ENCODE measurements at places on chromosomes 12 and 14.

- no peak for DNase-seq
Observed at GRCh38 chr12:50926415-50926814, 25.9 kb upstream of the HIGD1C start.

- DNase-seq, result no peak
Observed at GRCh38 chr14:64246688-64247087, 47.5 kb downstream of the ESR2 start.

DNA sequence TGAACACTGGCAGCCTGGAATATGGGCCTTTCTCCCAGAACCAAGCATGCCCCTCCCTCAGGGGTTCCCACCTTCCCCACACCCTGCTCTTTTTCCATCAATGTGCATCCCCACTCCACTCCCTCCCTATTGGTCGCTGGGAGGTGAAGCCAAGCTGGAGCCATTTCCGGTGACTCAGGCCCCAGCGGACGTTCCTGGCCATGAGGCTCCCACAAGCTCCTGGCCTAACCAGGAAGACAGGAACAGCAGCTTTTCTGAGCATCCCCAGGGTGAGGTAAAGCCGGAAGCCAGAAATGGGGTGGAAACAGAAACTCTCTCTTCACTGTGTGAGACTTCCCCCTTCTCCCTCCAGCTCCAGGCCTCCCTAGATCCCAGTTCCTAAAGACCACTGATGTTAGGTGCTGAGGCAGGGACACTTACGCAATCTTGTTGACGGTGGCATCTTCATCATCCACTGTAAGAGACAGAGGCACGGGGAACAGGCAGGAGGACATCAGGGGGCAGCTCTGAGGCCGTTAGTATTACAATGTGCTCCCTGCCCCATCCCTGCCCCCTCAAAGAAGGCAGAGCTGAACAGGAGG is 5.1 kb downstream of the LMBR1L start:
- no peak for DNase-seq

DNA sequence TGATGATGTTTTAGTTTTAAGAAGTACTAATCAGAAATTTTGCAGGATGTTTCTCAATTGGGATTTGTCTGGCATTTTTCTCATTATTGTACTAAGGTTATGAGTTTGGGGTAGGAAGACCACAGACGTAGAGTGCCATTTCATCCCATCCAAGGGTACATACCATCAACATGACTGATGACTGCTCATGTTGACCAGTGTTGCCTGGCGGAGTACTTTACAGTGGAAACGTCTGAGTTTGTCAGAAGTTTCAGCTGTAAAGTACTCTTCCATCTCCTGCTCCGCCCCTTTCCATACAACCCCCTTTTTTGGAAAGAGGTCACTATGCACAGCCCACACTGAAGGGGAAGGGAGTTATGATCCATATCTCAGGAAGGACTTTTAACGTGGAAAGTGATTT is 74.2 kb downstream of the RCOR1 start:
- DNase-seq, result no peak

DNA sequence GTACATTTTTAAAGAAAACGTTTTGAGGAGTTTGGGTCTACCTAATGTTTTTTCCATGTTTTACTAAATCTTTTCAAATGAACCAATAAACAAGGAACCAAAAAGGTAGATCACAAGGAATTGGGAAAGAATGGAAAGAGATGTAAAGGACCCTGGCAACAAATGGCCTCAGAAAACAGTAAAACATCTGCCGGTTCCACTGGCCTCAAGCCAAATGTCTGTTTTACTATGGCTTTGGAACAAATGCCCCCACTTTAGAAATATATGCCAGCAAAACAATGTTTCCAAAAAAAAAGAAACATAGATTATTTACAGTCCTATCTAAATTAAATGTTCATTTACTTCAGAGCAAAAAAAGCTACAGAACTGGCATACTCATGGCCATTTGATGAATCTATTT is 3.0 kb downstream of the TRMT5 start:
- no peak for DNase-seq

- no peak for DNase-seq
Observed at GRCh38 chr14:64707661-64708060, 3.4 kb downstream of the PLEKHG3 start.

- DNase-seq, result no peak
Observed at GRCh38 chr12:92158796-92159439, 13.3 kb upstream of the BTG1 start.

DNA sequence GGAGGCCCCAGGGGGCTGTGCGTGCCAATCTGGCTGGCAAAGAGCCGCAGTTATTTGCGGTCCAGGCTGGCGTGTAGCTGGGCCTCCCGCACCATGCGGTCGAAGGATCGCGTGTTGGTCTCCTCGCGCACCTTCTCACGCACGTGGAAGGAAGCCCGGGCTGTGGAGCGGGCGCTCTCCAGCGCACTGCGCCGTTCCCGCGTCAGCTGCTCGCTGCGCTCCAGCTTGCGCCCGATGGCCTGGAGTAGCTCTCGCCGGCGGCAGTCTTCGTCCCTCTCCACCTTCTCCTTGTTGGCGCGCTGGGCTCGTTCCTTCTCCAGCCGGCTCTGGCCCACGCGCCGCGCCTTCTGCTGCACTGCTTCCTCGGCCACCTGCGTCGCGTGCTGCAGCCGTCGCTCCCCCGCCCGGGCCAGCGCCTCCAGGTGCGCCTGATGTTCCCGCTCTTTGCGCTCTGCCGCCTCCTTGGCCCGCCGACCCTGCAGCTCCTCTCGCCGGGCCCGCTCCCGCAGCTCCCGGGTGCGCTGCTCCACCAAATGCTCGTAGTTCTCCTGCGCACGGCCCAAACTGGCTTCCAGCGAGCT is 3.1 kb downstream of the CCDC177 start:
- no peak for DNase-seq

DNA sequence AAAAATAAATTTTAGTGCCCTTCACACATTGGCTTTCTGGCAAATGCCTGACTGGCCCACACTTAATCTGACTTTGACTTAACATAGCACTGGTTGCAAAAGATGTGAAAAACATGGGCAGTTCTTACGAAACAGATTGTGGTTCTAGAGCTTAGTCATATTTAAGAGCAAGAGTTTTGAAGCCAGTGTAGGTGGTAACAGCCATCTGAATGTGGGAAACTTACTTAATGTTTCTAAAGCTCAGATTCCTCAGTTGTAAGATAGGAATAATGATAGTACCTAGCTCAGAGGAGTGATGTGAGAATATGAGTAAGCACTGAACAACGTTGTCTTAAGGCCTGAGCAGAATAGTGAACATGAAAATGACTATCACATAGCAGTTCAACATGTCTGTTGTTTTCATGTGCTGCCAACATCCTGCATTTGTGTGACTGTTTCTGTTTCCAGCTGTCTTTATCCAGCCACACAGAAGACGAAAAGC is 262.7 kb downstream of the SYT1 start:
- DNase-seq, result no peak

GRCh38 chr14:74611650-74612349 is at the start of gene LTBP2:
TSS of gene LTBP2 (minus strand) at chr14:74612237. CDS start at chr14:74611944, 293 bp downstream.
- no peak for DNase-seq

- no peak for DNase-seq
Observed at GRCh38 chr14:65892315-65892714, 479.8 kb downstream of the FUT8 start.

DNA sequence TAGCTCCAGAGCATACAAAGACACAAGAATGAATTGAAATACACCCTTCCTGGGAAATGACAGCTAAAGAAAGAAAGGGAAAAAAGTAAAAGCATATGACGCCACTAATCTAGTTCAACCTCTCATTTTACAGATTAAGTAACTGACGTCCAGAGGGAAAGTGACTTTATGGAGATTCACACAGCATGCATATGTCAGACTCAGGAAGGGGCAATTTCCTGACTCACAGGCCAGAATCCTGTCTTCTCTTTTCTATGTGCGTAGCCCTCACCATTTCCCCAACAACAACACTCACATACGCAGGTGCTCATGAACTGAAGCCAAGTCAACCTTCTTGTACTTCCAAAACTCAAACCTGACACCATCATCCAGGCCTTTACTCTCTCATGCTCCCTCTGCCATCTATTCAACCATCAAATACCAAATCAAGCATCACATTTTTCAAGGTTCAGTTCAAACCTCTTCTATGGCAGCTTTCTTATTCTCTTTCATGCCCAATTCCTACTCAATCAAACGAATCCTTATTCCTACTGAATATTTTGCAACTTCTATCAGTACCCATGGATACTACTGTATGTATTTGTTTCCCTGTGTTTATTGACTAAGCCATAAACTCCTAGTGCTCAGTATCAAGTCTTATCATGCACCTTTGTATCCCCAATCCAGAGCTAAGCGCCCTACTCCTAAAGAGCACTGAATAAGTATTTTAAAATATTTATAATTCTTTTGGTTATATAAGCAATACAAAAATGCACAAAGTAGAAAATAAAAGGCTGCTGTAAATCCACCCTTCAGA is 52.8 kb downstream of the STXBP6 start:
- DNase-seq, result no peak

- no peak for DNase-seq
Observed at GRCh38 chr12:10849425-10849878, at the start of gene PRR4. TSS of gene PRR4 (minus strand) at chr12:10849475. CDS start at chr12:10849437, 38 bp downstream.

- DNase-seq, result no peak
Observed at GRCh38 chr12:103817791-103818190, 23.2 kb downstream of the NT5DC3 start.

- no peak for DNase-seq
Observed at GRCh38 chr12:93530358-93530757, 42.1 kb upstream of the SOCS2 start.

GRCh38 chr12:9730011-9730410 is 2.9 kb downstream of the CLECL1 start:
- no peak for DNase-seq

DNA sequence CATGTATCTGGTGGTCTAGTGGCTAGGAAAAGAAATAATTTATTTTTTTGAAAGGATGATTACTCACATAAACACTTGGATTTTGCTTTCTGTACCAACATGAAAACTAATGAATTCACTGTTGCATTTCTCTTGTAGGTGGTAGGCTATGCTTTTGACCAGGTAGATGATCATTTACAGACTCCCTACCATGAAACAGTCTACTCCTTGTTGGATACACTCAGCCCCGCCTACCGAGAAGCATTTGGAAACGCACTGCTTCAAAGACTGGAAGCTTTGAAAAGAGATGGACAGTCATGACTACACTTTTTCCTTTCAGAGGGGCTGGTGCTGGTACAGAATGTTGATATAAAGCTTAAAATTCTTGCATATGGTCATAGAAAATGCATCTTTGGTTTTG is 6.5 kb upstream of the AK7 start:
- DNase-seq, result no peak

GRCh38 chr12:2244013-2244861 is 191.4 kb downstream of the CACNA1C start:
- no peak for DNase-seq

DNA sequence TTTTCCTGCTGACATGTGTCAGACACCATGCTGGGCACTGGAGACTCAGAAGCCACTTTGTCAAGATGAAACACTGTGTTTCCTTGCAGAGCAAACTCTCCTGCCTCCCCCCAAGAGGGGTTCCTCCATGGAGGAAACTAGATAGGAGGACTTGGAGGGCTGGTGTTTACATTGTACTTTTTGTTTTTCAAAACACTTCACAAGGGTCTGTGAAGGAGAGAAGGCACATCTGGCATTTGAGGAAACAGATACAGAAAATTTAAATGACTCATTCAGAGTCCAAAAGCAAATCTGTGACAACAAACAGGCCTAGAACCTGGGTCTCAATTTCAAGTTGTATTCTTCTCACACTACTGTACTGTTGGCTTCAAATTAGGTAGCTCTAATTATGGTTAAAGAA is 6.7 kb upstream of the CDKL1 start:
- no peak for DNase-seq

GRCh38 chr12:124007826-124008570 is 35.0 kb downstream of the ZNF664 start:
- no peak for DNase-seq

DNA sequence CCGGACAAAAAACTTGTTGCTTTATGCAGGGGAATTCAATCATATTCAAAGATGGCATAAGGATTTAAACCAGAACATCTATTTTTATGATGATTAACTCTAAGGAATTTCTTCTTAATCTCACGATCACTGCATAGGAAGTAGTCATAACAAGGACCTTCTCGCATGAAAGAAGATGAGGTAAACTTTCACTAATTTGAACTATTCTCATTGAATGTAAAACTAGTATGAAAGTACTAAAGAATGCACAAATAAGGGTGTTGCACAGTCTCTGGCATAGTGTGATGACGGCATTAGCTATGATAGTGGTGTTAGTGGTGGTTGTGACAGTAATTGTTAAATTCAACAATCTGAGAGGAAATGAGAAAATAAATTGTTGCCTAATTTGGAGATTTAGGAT is 280.0 kb downstream of the SLC6A15 start:
- DNase-seq, result no peak

DNA sequence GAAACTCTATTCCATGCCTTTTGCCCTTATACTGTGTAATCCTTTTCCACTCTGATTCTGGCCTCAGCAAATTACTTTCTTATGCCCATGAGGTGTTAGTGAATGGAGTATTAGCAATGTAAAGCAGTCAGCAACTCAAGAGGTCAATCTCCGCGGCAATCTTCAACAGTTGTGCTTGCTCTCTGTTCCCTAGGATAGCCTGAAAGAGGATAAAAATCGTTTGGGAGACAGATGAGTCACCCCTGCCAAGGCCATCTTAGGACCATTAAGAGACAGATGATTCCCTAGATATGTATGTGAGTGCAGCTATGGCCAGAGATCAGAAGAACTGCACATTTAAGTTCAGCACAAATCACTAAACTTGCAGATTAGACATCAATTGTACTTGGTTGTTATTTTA is 1145.8 kb downstream of the GALC start:
- no peak for DNase-seq

- no peak for DNase-seq
Observed at GRCh38 chr12:106682594-106683234, 91.8 kb upstream of the RIC8B start.

GRCh38 chr14:92688434-92689375 is 59.7 kb downstream of the LGMN start:
- no peak for DNase-seq

DNA sequence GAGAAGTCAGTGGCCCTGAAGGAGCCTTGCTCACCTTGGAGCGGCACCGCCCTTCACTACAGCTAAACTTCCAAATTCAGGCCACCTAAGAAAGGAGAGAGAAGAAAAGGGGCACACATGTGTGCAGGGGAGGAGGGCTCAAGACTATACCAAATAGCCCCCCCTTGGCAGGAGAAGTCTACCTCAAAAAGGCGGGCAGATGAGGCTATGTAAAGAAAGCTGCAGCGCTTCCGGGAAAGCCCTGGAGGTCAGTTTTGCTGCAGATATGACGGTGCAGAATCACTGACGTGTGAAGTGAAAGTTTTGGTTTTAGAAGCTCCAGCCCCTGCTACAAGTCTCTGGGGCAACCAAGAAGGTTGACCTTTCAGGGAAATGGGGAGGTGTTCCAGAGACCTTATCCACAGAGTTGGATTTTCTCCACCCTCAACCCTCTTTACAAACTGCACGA is 48.2 kb upstream of the PNMA1 start:
- DNase-seq, result no peak

GRCh38 chr14:61553730-61554641 is 141.3 kb upstream of the HIF1A start:
- DNase-seq, result no peak

GRCh38 chr12:132049876-132050275 is 94.2 kb downstream of the DDX51 start:
- DNase-seq, result no peak

Data from stimulated activated CD4-positive, alpha-beta T cell treated with anti-CD3 and anti-CD28 coated beads, TNF-alpha, amount 100 ng/mL, for 1 hour (primary cell).